Left renal pelvis (tissue), 4 donors: ENCODE measurements at places on chromosomes 2 and 18. TPM values are rescaled to one million over a fixed set of nuclear protein-coding genes. Genes with fewer than 3 reads are reported as not detected.

The MEP1B gene
- polyA plus RNA-seq: 0.07 TPM

GRCh38 chr2:101630224-101630949, 67.1 kb upstream of the MAP4K4 start:
- no peak for DNase-seq

The HTR2B gene
- polyA plus RNA-seq: 29.8 TPM

DNA sequence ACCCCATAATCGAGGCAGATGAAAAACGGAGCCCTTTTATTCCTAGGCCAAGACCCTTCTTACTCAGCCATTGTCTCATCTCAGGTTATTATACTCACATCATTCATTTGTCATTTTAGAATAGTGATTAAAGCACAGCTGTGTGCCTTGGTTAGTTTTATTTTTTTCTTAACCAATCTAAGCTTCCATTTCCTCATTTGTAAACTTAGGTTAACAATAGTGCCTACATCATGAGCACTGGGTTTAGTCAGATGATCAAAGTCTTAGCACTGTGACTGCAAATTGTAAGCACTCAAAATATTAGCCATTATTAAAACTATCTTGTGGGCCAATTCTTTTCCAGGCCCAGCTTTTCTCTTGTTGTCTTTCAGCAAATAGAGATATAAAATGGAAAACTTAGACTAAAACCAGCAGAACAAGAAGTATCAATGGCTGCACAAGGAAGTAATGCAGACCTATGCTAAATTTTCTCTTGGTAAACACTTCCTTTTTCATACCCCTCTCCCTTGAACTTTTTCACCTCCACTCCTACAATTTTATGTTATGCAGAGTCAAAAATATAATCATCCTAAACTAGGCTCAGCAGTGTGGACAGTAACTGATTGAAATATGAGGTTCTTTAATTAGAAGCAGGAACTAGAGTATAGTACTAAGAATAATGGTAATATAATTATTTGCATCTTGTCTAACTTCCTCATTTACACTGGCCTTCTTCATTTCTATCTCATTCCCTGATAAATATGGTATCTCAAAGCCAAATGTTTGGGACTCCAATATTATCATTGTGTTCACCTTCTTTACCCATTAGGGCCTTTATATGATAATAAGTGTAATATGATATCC, 21.5 kb upstream of the GALNT3 start:
- no peak for DNase-seq

- DNase-seq: no peak
These were observed 521 bp downstream of the MYCN start for GRCh38 chr2:15940661-15941480.

DNA sequence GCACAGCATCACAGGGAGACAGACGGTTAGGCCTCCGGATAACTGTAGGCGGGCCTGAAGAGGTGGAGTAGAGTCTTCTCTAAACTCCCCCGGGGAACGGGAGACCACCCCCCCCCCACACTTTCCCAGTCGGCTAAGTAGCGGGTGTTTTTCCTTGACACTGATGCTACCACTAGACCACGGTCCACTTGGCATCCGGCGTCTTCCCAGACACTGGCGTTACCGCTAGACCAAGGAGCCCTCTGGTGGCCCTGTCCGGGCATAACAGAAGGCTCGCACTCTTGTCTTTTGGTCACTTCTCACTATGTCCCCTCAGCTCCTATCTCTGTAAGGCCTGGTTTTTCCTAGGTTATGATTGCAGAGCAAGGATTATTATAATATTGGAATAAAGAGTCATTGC, 25.7 kb upstream of the NCL start:
- no peak for DNase-seq

DNA sequence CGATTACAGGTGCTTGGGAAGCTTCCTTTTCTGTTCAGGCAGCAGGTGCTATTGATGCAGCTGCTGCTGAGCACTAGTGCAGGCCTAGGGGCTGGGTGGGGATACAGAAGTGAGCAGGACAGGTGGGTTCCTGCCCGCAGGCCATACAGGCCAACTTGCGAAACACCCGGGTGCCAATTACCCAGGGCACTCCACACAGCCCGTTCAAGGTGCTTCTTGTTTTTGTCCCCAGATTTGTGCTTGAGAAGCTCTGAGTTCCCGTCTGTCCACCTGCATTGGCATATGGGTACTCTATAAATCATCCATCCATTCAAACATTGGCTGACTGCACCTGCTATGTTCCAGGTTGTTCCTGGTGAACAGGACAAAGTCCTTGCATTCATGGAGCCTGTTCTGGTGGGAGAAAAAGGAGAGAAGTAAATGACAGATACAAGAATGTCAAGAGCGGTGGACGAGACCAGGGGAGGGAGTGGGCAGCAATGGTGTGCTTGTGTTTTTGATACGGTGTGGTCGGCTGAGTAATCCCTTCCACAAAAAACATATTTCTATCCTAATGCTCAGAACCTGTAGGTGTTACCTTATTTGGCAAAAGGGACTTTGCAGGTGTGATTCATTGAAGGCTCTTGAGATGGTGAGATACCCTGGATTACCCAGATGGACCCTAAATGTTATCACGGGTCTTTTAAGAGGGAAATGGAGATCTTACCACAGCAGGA, 31.4 kb downstream of the SH3BP4 start:
- DNase-seq: no peak

DNA sequence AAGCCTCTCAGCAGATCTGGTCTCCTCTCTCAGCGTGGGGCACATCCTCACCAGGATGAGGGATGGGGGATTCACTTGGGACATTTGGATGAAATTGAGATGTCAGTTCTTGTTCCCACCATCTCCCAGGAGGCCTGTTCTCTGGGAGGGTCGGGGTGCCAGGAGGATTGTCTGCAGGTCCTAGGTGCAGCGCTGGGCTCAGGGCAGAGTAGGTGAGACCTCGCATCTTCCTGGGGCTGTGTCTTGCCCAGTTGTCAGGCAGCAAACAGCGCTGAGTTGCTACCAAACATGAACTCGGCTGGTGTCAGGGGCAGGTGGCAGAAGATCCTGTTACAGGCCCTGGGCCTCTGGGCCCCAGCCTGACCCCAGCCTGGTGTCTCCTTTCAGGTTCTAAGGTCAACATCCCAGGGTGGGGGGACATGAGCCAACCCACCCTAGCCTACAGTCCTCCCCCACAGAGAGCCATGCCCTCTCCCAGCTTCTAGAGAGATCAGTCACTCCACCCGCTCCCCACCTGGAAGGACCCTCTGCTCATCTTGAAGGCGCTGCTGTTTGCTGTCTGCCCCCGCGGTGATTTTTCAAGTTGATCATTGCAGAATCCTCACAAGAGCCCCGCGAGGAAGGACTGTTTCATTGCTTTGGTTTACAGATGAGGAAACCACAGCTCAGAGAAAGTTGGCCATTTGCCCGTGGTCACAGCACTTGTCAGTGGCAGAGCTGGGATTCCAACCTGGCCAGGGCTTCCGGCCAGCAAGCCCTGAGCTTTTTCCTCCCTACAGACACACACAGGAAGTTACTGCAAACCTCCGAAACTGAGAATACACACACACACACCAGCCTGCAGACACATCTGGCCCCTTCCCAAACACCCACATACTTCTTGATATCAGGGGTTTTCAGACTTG, 83.9 kb downstream of the STPG4 start:
- no peak for DNase-seq

DNA sequence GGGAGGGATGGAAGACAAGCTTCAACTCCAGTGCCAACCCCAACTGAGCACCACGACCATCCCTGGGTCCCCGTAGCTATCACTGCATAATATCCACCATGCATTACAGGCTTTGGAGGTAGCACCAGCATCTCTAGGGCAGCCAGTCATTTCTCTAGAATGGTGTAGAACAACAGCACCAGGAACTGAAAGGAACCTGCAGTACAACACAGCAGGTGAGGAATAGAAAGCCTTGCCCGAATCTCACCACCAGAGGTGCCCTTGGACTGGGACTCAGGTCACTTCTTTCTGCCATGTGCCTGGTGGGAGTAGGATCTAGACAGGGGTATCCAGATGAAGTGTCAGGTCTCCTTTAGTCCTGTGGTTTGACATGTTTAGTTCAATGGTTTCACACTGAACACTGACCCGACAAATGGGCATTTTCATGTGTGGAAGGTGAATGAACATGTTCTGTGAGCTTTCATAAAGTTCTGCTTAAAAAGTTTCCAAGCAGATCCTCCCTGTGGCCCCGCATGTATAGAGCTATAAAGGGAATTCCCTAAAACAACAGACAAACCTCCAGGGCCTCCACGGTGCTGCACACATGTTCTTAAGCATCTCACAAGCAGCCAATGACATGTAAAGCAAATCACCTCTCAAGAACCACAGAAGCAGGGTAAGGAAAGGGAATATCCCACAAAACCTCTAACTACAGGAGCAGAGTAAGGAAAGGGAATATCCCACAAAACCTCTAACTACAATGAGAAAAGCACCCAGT, 208.3 kb downstream of the AFF3 start:
- no peak for DNase-seq

GRCh38 chr2:69483696-69484095, 46.5 kb upstream of the NFU1 start:
- DNase-seq: no peak

DNA sequence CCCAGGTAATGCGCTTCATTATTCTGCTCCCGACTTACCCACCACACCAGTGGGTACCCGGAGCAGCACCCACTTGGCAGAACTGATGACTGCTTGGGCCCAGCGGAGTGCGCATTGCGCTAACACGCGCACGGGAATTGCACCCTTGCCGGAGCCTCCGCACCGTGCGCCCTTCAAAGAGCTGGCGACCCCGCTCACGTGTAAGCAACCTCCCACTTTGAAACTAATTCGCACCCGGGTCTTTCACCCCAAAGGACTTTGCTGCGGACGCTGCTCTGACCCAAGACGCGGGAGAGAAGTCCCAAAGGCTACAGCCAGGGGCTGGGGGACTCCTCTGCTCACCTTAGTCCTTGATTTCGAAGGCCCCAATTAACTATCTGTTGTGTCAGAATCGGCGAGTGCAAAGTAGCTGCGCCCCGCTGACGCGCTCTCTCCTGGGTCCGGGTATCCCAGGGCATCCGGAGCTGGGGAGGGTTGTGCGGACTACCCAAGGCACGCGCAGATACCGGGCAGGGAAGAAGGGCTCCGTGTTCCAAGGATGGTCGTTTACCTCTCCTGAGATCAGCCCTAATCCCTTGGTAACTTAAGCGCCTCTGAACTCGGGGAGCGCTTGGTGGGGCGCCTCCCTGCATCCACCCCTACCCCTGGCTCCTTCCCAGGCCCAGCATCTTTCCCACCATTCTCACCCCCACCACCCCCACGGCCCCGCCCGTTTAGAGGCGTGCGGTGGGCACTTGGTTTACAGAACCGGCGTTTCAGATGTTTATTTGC, 13.1 kb upstream of the SATB2 start:
- DNase-seq: no peak

DNA sequence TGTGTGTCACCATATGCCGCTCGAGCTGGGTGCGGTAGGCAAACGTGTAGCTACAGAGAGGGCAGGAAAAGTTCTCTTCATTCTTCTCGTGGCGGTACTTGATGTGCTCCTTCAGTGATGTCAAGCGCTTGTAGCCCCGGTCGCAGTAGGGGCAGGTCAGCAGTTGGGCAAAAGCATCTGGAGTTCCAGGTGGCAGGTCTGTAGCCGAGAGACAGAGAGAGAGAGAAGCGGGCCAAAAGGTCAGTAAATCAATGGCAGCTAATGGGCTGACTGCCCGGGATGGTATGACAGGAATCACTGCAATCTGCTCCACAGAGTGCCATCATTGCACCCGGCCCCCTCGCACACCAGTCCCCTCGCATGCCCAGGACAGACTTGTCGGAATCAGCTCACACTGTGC, 116.0 kb downstream of the ZEB2 start:
- no peak for DNase-seq

DNA sequence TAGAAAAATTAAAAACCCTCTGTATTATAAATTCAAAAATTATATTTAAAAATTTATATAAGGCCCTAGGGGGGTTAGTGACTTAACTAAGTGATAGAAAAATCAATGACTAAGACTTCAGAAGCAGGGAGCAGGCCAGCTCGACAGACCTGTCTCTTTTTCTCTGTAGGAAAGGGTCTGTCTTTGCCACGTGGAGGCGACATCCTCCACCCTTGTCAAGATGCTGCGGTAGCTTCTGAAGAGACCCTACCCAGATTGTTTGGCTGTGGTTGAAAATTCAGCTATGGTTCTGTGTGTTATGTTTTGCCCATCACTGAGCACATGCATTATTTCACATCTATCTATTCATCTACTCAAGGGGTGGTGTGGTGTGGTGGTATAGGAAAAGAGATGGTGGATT, 8.2 kb upstream of the SLC4A3 start:
- no peak for DNase-seq

DNA sequence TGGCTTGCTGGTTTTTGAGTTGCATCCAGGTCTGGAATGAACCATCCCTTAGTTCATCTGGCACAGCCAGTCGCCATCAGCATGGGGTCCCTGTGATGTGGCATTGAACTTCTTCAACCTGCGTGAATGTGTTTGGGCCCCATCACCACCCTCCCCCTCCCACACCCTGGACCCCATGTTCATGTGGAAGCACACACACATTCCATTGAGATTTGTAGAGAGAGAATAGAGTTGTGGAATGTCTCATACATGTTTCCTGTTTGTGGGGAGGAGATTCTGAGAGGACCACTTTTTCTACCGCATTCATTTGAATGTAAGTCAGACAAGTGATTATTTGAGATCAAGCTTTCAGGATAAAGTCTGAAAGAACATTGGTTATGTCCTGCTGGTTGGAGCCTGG, 117.6 kb upstream of the EML6 start:
- no peak for DNase-seq

DNA sequence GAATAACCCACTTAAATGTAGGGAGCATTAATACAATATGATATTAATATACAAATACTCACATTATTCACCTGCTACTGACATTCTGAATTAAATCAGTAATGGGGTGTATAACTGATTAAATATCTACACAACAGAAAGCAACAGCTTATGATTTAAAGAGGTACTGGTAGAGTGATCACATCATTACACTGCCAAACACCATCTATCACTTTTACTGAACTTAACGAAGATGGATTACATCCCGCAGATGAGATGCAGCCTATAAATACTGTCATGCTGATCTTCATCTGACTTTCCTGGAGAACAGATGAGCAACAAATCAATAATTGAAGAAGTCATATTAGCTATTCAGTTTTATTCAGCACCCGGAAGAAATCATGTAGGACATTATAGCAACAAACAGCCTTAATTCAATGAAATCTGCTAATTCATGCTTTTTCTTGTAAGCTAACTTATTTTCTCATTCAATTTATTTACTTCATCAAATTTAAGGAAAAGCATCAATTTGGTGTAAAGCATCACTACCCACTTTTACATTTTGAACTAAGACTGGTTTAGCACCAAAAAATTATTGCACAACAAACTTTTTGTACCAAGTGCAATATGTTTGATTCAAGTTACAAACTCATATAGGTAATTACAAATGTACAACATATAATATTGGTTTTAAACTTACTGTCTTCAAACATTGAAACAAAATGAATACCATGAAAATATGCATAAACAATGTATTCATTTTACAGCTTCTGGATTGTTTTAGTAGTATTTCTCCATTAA, 1509.0 kb downstream of the LRP1B start:
- no peak for DNase-seq
